ENCODE measurements at places on chromosomes 3 and 15.
A peak's percentile ranks its signal among the peaks of the same experiment; 100 is the strongest.

GRCh38 chr3:100171211-100171914 is 57.1 kb upstream of the FILIP1L start:
- no peak for DNase-seq

GRCh38 chr3:108021533-108021932 is 69.3 kb downstream of the CD47 start:
- DNase-seq: no peak

DNA sequence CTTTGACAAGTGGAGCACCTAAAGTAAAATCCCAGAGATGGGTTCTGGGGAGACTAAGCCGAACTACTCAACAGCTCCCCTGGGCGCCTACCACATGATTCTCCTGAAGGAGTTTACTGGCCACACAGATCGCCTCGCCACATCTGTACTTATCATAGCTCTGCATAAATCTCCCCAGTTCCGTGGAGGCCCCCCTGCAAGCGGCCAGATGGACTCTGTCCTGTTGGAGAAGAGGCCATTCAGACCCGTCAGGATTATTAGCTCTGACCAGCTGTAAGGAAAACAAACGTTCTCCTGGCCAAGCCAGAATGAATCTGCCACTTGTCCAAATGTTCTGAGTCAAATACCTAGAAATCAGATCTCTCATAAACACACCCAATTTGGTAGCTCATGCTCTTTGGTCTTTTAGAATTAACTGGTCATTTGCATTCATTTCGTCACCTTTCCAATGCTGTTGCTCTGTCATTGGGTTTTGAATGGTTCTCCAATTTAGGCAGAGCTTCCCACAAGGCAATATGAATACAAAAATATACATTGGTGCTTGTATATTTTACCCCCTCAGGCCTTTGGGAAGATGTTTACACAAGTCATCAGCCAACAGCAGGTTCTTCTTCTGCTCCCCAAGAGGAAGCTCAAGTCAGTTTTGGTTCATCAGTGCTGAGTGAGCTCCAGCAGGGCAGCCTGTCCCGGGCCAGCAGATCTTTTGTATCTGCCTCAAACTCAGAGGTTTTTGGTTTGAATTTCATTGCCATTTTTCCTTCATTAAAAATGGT is 124.5 kb downstream of the THSD4 start:
- no peak for DNase-seq

GRCh38 chr3:190384309-190384756 is 3.6 kb upstream of the CLDN16 start:
- DNase-seq: no peak

DNA sequence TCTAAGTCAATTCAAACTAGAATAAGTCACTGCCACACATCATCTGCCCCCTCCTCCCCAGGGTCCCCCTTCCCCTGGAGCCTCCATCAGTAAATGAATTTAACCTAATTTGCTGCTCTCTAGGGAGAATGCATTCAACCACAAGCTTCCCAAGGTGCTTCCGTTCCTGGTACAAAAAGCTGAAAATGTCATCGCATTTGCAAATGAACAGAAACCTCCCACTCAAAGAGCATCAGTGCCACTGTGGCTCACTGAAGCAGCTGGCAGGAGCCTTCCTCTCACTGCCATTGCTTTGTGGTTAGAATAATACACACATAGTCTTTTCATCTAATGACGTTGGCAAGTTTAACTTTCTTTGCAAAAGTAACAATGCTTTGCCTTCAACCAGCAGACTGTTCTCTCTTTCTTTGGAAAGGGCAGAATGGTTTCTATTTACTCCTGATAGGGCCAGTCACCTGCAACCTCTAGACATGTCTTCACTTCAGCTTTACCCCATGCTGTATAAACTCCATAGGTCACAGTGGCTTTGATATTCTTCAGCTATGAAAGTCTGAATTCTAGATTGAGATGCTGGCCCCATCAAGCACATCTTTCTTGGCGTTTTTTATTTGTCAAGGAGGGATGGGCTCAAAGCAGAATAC is 238.1 kb downstream of the CPNE4 start:
- DNase-seq: no peak

DNA sequence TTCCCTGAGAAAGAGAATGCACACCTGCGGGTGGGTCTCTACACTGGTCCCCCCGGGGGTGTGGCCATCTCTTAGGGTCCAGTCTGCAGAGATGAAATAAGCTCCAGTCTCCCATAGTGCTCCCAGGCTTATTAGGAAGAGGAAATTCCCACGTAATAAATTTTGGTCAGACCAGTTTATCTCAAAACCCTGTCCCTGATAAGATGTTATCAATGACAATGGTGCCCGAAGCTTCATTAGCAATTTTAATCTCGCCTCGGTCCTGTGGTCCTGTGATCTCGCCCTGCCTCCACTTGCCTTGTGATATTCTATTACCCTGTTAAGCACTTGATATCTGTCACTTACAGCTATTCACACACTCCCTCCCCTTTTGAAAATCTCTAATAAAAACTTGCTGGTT is 46.8 kb downstream of the OR5H15 start:
- no peak for DNase-seq

- no peak for DNase-seq
Measured at GRCh38 chr3:169879013-169879557, 9.3 kb upstream of the LRRC31 start.

DNA sequence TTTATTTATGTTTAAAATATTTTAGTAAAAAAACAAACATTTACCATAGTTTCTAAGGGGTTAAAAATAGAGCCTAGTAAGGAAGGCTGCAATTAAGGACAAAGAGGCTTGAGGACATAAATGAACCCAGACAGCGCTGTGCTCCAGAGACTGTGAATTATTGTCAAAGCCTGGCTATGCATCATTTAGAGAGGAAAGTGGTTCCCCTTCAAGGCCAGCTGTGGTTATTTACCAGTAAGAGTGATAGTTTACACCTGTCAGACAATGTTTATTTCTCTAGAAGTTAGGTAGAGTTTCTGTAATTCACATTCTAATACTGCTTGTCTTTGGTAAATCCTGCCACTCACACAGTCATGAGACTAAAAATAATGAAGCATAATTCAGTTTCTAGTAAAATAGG is 32.4 kb upstream of the PIK3R4 start:
- no peak for DNase-seq

- no peak for DNase-seq
Measured at GRCh38 chr3:194129581-194130133, 6.3 kb upstream of the HES1 start.

GRCh38 chr3:45642731-45643152 is 46.5 kb upstream of the SACM1L start:
- no peak for DNase-seq

DNA sequence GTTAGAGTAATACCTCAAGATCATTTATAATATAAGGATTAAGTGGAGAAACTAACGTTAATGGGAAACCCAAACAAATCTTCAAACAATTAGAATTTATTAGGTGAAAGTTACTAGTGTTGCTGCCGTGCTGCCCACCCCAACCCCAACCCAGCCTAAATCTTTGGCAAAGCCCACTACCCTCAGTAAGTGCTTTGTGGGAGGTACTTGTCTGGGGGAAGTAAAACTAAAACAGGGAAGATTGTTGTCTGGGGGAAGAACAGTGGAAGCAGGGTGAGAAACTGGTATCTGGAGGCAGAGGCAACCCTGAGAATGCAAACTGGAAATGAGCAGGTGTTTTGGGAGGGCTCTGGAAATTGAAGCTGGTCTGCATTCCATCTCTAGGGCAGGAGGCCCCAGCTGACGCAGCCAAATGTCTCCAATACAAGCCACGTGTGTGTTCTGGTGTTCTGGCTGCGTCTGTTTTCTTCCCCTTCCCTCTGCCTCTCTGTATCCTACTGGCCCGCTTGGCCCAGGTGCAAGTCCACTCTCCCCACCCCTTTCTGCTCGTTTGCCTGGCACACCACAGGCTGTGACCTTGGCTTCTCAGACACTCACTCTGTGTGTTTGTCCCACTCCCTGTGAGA is 32.7 kb downstream of the FEM1B start:
- no peak for DNase-seq

DNA sequence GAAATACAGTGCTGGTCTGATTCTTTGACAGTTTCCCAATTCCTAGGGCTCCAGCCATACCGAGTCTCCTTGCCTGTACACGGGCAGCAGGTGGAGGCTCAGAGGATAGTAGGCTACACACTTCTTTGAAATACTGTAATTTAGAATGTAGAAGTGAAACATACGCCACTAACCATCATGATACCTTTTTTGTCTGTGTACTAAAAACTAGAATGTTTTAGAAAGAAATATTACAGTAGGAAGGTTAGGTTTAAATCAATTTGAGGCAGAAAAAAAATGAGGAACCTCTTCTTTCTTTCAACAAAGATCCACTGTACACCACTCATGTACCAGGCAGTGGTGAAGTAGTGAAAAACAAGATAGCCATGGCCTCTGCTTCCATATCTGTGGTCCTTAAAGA is 354.7 kb downstream of the MCTP2 start:
- no peak for DNase-seq

DNA sequence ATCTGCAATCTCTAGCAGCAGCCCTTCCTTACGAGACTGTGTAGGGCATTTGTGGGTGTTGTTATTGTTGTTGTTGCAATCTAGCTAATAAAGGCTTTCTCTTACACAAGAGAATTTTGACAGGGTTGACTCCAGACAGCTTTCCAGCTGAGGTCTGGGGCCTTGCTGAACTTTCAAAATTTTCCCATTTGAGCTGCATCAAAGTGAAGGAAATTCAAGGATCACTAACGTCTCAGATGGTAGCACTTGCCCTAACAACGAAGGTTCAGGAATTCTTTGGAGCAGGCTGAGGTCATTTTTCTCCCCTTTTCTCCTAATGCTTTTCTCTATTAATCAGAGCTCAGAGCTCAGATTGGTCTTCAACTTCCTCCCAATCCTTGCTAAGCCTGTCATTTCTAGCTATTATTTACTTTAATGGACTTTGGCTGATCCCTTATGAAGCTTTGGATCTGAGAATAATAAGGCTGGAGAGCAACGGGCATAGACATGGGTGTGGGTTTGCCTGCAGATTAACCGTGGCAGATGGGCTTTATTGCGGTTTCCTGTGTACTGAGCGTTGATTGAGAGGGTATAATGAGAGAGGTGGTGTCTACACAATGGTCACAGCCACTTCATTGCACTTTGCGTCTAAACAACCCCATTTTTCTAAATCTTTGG is 614.0 kb upstream of the AGTR1 start:
- DNase-seq: no peak

DNA sequence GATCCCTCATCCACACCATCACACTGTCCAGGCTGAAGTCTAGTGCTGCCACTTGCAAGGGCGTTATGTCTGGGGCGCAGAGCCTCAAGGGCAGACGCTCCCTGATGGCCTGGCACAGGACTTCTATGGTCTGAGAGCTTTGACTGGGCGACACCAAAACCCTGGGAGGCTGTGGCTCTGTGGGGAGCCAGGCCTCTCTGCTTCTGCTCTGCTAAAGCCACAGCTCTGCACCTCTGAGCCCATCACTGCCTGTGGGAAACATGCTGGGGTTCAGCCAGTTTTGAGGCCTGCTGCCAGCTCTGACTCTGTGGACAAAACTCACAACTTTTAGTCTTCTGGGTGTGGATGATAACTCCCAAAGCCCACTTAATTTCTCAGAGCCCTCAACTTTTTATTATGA is 6.3 kb upstream of the LCTL start:
- DNase-seq: no peak

DNA sequence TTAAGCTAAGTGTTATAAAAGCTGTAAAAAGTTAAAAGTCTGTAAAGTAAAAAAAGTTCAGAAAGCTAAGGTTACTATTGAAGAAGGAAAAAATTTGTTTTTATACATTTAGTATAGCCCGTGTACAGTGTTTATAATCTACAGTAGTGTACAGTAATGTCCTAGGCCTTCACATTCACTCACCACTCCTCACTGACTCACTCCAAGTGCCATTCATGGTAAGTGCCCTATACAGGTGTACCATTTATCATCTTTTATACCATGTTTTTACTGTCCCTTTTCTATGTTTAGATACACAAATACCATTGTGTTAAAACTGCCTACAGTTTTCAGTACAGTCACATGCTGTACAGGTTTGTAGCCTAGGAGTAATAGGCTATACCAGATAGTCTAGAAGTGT is 8.8 kb downstream of the CCDC71 start:
- no peak for DNase-seq

- DNase-seq: peak; percentile 59
Measured at GRCh38 chr3:14548321-14548729, 8.2 kb upstream of the GRIP2 start.

DNA sequence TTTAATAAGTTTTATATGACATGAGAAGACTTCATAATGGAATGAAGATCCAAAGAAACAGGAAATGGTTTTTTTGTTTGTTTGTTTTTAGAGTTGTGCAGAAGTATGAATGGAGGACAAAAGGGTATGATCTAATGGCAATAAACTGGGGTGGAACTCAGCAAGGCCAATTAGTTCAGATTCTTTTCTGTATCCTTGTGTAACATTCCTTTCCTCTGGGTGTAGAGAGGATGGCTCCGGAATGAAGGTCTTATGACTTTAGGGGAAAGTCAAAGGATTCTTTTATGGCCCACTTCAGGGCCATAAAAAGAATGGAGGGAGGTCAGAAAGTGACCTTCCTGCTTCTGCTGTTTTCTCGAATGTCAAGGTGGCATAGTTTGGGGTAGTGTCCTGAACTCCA is 152.6 kb downstream of the DPH6 start:
- DNase-seq: no peak

DNA sequence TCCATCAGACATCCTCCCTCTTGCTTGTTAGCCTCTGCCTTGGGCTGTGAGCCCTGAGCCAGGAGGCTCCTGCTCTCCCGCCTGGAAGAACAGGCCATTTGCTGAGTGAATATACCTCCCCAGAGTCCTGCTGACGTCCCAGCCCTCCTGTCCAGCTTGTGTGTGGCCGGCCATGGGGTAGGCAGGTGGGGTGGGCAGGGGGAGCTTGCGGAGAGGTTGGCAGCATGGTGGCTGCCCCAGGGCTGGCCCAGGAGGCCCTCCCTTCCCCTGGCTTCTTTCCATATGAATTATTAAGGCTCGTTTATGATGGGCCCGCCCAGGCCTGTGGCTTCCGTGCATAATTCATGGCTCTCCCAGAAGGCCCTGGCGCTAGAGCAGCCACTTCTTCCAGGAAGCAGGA is 18.7 kb downstream of the CACNA2D2 start:
- DNase-seq: no peak

DNA sequence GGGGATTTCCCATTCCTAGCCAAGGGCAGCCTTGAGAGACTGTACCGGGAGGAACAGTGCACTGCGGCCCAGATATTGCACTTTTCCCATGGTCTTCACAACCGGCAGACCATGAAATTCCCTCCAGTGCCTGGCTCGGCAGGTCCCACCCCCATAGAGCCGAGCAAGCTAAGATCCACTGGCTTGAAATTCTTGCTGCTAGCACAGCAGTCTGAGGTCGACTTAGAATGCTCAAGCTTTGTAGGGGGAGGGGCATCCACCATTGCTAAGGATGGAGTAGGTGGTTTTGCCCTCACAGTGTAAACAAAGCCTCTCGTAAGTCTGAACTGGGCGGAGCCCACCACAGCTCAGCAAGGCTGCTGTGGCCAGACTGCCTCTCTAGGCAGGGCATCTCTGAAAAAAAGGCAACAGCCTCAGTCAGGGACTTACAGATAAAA is 156.3 kb downstream of the FRMD5 start:
- no peak for DNase-seq
